AG04450 (cell line): ENCODE measurements at places on chromosomes 12 and 14. TPM values are rescaled to one million over a fixed set of nuclear protein-coding genes. Genes with fewer than 3 reads are reported as not detected.

The AMN gene
- 0.06 TPM in 2 replicates for polyA plus RNA-seq

The RHEBL1 gene
- polyA plus RNA-seq, result 0.31 and 0.51 TPM in 2 replicates

The TEX52 gene
- polyA plus RNA-seq, result not detected in 2 replicates

The ISM2 gene
- polyA plus RNA-seq, result not detected in 2 replicates

The DTX3 gene
- polyA plus RNA-seq, result 24.8 and 32.0 TPM in 2 replicates

The CLEC4D gene
- polyA plus RNA-seq, result not detected in 2 replicates

The PROX2 gene
- not detected in 2 replicates for polyA plus RNA-seq

The GPRC5D gene
- polyA plus RNA-seq, result not detected in 2 replicates

The OVCH1 gene
- 0.22 and 0.26 TPM in 2 replicates for polyA plus RNA-seq

The GPR162 gene
- 5.2 and 7.6 TPM in 2 replicates for polyA plus RNA-seq

The P2RX2 gene
- not detected in 2 replicates for polyA plus RNA-seq

The EVL gene
- polyA plus RNA-seq, result 36.5 and 47.0 TPM in 2 replicates

The TCL1A gene
- polyA plus RNA-seq, result not detected in 2 replicates

The KRT77 gene
- not detected in 2 replicates for polyA plus RNA-seq

The DNAAF2 gene
- 6.6 and 9.1 TPM in 2 replicates for polyA plus RNA-seq

The OTOGL gene
- 0.05 and 0.07 TPM in 2 replicates for polyA plus RNA-seq

The GDF11 gene
- 4.2 and 6.7 TPM in 2 replicates for polyA plus RNA-seq

The FOXJ2 gene
- 5.7 and 6.3 TPM in 2 replicates for polyA plus RNA-seq

The POTEG gene
- polyA plus RNA-seq, result not detected in 2 replicates

The RPL10L gene
- polyA plus RNA-seq, result not detected in 2 replicates

The KLHL33 gene
- 0.06 and 0.09 TPM in 2 replicates for polyA plus RNA-seq

The CNTN1 gene
- polyA plus RNA-seq, result 0.10 and 0.19 TPM in 2 replicates

The RAD52 gene
- 13.8 and 18.8 TPM in 2 replicates for polyA plus RNA-seq

The TCL1B gene
- not detected in 2 replicates for polyA plus RNA-seq

The KRT72 gene
- polyA plus RNA-seq, result not detected in 2 replicates

The IL31 gene
- polyA plus RNA-seq, result not detected in 2 replicates

The JKAMP gene
- 162 and 208 TPM in 2 replicates for polyA plus RNA-seq

The MMP17 gene
- 9.9 and 13.2 TPM in 2 replicates for polyA plus RNA-seq

The LPAR5 gene
- not detected in 2 replicates for polyA plus RNA-seq

The A2M gene
- 0.48 and 1.2 TPM in 2 replicates for polyA plus RNA-seq

The DCTN2 gene
- 146 and 160 TPM in 2 replicates for polyA plus RNA-seq
